ENCODE measurements at places on chromosomes 12 and 14.

DNA sequence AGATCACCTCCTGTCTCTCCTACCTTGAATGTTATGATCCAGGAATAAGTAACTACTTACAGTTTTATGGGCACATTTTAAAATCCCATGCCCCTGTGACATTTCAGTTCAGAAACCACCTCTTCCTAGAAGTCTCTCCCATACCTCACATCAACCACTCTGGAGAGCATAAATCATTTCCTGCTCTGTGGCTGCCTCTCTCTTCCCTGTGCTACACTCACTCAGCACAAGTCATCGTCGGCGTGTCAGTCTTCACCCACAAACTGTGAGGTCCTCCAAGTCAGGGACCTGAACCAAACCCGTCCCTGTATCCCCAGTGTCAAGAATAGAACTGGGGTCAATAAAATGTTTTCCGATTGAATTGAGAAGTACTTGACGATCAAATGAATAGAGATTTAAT is 863.3 kb downstream of the BCL11B start:
- DNase-seq: no peak

DNA sequence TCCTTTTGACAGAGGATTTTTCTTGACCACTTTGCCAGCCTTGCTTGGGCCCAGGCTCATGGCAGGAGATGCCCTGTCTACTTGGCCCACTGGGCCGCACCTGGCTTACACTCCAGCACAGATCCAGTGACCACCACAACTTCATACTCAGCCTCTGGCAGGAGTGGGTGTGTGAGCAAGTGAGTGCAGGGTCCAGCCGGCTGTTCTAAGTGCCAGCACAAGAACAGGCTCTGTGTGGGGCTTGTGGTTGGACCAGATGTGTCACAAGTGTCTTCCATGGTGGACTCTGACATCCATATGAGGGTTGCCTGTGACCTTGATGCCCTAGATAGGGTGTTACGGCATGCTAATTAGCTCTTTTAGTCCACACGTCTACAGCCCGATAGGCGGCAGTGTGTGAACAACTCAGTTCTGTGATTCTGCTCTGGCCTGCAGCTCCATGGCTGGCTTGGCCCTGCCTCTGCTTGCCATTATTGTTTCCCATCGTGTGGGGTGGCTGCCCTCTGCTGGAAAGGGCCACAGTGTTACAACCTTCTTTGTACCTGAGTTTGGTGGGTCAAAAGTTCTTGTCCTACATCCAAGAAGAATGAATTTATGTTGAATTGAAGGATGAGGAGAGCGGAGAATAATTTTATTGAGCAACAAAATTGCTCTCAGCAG is 1089.1 kb downstream of the SLC6A15 start:
- DNase-seq: no peak

DNA sequence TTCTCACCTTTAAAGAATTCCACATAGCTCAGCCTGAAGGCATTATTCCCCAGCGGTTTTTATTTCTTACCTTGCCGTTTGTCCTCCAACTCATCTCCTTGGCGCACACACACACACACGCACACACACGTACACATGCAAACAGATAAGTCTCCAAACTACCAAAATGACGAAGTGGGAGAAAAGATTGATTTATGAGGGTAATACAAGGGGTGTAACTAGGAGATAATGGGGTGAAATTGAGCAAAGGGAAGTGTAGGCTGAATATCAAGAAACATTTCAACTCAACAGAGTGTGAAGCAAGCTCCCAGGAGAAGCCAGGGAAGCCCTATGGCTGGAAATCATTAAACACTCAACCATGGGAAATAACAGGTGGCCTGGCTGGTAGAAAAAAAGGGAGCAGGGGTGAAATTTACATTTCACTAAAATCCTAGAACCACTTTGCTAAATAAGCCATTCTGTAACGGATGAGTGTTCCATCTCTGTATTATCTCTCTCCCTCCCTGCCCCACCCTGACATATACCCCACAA is 41.0 kb downstream of the GRIN2B start:
- no peak for DNase-seq

GRCh38 chr12:32756476-32757066 is 874 bp upstream of the YARS2 start:
- no peak for DNase-seq

DNA sequence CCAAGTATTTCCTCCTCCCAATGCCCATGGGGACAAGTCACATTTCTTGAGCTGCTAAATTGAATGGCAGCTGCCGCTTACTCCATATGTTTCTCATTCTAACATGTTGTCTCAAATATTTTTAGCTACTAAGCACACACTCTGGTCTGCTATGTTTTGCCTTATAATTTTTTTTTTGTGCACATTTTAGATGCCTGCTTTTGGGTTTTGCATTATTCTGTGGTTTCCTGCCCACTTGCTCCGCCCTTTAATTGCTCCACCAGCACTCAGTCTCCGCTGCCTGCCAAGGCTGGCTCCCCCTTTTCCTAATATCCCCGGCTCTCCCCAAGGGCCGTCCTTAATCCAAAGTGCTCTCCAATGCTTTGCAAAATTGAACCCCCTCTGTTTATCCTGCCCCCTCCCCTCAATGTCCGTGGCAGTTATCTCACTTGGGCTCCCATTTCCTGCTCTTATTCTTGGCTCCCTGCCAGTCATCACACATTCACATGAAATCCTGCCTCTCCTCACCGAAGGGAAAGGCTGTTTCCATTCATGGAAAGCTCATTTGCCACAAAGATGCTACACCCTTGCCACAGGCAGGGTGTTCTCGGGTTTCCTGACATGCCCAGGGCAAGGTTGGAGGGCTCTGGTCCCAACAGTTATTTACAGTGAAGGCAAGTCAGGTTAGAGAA is 79.4 kb downstream of the C12orf75 start:
- no peak for DNase-seq

DNA sequence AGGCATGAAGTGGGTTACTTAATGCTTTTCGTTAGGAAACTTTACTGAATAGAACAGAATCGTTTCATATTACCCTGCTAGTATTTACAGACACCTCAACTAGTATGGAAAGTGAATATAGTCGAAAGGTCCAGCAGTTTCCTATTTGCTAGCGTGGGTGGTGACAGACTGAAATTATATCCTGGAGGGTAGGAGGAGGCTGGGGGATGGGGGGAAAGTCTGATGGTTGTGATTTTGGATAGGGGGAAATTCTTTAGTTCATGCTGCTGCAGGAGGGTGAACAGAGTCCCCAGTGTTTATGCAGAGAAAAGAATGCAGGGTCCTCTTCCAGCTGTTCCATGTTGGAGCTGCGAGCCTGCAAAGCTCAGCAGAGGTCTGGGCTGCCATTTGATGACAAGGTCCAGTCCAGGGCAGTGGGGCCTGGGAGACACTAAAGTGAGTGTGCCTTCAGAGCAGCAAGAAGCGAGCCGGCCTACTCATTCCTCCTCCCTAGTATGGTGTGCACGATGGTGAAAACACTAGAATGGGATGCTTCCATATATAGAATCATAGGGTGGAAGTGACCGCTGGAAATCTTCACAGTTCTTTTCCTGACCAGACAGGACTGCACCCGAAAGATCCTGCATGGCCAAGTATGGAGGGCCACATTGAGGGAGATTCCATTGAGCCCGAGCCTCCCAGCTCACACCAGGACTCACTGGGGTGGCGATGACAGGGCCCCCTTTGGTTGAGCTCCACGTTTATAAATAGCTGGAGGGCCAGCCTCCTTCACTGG is 2.1 kb downstream of the SAMD4A start:
- no peak for DNase-seq

DNA sequence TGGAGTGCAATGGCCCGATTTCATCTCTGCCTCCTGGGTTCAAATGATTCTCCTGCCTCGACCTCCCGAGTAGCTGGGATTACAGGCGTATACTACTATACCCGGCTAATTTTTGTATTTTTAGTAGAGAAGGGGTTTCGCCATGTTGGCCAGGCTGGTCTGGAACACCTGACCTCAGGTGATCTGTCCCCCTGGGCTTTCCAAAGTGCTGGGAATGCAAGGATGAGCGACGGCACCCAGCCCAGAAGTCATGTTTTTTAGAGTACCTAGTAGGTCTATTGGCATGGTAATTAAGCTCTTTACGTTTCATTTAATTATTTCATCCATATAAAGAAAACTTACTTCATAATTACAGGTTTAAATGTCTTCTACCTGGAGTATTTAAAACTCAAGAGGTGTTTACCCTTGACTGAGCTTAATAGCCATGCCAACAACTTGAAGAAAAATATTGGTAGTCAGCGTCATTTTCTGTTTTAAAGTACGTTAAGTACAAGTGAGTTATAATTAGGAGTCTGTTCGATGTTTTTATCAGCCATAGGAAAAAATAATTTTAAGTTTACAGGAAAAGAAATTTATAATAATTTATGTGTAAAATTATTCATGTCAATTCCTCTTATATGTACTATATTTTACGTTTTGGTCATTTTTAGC is 4.0 kb downstream of the TMPO start:
- no peak for DNase-seq

- no peak for DNase-seq
Measured at GRCh38 chr12:14186193-14186502, 179.3 kb upstream of the ATF7IP start.

DNA sequence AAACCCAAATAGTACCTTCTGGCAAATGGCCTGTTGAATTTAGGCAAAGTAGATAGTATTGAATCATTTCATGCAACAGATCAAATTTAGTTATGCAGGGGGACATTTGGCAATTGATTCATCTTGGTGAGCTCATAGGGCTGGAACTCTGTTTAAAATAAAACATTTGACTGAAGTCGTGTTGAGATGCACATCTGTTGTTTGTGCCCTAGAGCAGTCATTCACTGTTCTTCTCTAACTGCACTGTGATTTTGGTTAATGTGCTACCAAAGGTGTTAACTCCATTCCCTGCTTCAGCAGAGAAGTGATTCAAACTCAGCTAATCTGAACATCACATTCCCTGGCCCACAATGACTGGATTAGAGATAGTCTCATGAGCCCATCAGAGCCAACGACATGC is 44.0 kb upstream of the CSRP2 start:
- DNase-seq: no peak
